Fibroblast of upper back skin (primary cell): ENCODE measurements at places on chromosomes 1 and 21.

GRCh38 chr1:9047019-9047418, 20.8 kb upstream of the SLC2A7 start:
- no peak for DNase-seq

GRCh38 chr1:76713535-76713934, 153.7 kb upstream of the ST6GALNAC5 start:
- DNase-seq, result no peak

DNA sequence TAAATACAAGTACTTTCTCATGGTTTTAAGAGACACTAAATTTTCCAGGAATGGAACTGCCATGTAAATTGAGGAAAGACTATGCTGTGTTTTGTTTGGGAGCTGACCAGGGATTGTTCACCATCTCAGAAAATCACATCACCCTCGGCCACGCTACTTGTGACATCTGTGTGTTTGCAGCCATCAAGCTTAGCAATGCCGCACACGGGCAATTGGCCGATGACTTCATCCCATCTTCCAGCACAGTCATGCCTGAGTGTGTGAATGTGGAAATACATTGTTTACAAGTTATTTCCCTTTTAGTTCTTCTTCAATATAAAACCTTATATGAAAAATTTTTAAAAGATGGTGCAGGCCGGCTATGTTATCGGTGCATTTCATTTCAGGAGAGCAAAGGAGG, 121.6 kb downstream of the GLIS1 start:
- DNase-seq, result no peak

DNA sequence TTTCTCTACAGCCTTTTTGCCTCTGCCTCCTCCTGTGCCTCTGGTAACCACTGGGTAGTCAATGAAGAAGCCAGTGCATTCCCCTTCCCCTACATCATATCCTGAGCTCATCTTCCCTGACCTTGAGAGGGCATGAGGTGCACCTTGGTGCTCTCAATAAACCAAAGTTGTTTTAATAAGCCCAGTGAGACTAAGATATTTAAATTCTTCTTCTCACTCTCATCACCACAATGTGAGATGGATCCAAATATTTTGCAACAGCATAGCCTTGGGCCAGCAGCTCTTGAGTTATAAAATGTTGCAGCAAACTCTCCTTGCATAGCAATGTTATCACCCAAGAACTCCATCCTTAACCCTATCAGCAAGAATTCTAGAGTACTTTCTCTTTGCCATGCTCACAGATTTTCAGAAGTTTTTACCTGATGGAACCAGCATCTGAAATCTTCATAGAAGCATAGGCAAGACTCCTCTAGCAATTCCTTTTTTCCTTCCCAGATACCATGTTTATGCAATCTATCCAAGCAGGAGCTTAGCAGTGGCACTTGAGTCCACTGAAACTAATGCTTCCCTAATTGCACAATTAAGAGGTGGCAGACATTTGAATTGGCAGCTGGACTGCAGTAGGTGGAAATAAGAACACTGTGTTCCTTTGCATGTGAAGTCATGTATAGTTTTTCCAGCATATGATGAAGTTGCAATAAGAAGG, 36.8 kb downstream of the CDC7 start:
- peak; percentile 81 for DNase-seq

GRCh38 chr21:34997294-34997693, 51.8 kb downstream of the RUNX1 start:
- DNase-seq, result no peak

GRCh38 chr21:43315244-43316137, 111.4 kb downstream of the SIK1 start:
- DNase-seq, result no peak

GRCh38 chr1:231930257-231930947, 303.8 kb downstream of the DISC1 start:
- no peak for DNase-seq

GRCh38 chr1:116334015-116334547, 39.0 kb upstream of the ATP1A1 start:
- DNase-seq, result peak; percentile 29

DNA sequence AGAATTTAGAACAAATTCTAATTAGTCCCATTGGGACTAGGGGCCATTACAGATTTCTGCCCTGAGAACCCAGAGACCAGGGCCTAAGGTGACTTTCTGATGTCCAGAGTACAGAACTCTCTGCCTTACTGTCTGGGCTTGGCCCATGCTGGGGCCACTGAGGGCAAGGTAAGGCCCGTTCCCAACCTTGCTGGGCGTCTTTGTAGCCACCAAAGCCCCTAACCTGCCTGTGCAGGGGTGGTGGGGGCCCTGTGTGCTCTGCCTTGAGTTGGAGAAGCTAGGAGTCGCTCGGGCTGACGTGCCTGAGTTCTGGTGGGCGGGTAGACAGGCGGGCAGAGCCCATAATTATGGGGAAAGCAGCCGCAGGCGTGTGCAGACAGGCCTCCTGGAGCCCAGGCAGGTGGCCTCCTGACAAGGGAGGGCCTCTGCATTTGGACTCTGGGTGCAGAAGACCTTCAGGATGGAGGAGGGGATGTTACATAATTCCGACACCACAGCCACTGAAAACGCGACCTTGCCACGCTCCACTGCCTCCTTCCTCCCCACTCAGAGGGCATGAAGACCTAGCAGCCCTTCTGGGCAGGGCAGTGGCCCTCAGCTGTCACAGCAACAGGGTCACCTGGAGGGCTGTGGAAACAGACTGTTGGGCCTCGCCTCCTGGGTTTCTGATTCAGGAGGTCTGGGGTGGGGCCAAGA, 239.9 kb upstream of the TMEM51 start:
- no peak for DNase-seq

DNA sequence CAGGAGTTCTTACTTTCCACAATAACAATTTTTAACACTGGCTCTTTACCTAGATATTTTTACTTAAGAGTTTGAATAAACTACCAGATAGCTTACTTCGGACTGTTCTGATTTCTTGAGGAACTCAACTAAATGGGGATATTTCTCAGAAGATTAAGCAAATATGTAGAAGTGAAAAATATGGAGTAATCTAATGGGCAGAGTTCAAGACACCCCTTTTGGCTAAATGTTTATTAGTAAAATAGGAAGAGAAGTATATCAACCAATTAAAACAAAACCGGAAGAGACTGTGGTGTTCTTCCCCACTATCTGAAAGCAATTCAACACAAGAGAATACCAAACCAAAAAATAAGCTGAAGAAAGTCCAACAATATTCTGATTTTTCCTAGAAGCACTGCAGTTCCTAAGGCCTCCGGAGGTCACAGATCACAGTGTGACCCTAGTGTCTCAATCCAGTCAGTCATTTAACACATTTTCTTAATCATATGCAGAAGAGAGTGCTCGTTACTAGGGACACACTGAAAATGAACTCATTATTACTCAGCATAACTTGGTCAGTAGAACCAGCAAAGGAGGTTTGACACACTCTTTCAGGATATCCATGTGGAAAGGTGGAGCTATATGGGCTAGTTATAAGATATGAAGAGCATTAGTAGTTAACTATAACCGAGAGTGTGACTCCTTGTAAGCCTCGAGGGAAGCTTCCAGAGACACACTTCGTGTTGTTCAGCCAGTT, 5.2 kb downstream of the SIPA1L2 start:
- DNase-seq, result no peak

DNA sequence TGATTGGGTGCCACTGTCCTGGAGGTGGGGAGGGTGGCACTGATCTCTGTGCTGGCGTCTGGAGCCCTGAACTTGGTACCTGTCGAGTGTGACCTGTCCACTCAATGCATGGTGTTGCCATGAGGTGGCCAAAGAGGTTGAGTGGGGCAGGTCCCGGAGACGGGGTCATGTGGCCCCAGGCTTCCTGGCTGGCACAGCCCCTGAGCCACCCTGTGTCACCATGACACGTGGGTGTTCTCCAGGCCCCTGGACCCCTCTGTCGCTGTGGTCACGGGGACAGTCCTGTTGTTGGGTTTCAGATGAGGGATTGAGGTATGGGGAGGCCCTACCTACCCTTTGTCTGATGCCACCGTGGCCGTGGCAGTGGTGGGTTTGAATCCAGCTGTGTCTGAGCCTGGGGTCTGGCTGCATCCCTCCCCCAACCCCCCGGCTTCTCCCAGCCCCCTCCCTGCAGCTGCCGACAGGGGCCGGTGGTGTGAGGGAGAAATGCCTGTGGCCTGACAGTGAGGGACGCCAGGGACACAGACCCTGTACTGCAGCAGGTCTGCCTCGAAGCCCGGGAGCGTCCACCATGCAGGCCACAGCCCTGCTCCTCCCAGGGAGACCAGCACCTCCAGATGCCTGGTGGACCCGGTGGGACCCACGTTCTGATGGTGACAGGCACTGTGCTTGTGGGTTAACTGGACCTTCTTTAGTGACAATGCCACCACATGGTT, 12.0 kb downstream of the TRPM2 start:
- no peak for DNase-seq

DNA sequence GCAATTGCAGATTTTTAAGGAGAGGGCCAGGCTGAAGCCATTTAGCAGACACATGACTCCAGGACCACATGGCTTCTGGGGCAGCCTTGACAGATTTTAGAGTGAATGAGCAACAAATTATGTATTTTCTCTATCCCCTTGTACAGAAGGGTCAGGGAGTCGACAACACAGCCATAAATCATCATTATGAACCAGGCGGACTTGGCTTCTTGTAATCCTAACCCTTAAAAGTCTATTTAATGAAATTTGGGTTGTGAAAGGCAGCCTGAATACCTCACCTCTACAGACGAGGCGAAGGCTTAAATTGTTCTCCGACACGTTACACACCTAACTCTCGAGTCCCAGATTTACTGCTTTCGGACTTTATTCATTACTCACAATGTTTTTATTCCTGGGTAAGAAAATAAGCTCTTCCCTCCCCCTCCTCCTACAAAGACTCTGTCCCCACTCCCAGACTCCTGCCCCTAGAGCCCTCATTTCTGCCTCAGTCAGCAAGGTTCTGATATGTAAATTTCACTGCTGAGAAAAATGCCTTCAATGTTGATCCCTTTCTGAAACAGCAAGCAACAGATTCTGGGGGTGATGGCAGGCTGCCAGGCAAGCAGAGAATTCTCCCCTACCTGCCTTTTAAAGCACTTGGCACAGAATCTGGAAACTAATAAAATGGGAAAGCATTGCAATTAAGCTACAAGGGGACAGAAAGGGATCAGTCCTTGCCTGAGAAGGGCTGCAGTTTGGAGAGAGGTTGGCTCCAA, 51.6 kb downstream of the PLPP3 start:
- no peak for DNase-seq

DNA sequence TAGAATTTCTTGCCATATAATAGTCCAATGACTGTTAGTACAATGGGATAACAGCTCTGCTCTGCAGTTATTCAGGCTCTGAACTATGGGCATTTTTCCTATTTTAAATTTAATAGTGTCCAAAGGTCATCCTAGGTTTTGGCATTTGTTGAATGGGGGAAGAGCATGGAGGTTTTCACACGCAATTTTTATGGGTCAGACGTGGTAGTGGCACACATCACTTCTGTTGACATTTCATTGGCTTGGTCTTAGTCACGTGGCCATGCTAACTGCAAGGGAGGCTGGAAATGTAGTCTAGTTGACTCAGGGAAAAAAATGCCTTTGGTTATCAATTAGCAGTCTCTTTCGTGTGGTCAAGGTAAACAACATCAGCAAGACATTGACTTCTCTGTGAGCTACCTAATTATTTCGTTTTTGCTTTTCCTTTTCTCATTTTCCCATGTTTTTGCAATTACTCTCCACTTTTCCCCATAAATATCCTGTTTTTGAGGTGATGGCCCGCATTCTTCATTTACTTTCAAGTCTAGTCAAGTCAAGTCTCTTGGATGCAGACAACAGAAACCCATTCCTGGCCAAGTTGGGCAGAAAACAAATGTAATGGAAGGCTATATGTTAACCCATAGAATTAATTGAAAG, 82.8 kb downstream of the DYRK1A start:
- no peak for DNase-seq

DNA sequence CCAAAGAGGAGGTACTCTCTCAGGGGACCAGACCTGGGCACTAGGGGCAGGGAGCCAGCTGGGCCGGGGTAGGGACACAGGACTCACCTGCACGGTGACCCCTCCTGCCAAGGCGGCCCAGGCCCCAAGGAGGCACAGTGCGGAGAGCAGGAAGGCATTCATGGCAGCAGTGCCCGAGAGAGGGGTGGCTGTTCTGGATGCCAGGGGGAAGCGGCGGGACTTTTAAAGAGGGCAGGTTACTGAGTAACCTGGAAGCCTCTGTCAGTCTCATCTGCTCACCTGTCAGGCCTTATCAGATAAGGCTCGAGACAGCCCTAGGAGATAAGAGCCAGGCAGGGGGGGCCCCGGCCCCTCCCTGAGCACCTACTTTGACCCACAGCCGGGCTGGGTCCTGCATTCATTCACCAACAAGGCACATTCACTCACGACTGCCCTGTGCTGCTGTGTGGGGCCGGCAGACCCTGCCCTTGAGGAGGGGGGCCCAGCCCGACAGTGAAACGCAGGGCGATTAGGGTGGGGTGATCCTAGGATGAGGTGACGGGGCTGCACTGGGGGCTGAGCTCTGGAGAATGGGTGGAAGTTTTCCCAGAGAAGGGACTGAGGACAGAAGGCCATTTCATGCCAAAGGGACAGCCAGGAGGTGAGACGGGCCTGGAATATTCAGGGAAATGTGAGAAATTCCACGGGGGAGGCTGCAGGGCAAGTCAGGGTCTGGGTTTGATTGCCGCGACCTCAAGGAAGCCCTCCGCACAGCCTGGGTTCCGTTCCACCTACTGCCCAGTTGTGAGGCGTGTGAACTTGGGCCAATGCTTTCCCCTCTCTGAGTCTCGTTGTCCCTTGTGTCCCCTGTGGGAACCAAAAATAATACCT, at the start of gene GUCA2A:
Gene GUCA2A, minus strand, starts transcription at position 195 of the 870 bp plus-strand sequence. Its CDS starts 33 bp downstream, at position 162.
- no peak for DNase-seq

DNA sequence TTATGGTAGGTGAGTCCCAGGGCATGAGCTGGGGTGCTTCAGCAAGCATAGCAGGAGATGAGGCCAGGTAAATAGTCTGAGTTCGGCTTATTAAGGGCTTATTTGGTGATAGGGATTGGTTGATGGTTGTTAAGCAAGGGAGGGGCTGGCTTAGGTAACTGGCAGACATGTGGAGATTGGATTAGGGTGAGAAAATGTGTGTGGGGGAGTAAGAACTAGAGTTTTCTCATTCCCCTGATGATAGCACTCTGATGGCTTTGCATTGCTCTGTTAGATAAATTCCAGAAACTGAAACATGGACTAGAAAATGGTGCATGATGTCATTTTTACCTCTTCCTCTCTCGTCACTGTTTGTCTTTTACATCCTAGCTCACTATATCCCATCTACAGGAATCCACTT, 53.6 kb downstream of the FGGY start:
- no peak for DNase-seq

DNA sequence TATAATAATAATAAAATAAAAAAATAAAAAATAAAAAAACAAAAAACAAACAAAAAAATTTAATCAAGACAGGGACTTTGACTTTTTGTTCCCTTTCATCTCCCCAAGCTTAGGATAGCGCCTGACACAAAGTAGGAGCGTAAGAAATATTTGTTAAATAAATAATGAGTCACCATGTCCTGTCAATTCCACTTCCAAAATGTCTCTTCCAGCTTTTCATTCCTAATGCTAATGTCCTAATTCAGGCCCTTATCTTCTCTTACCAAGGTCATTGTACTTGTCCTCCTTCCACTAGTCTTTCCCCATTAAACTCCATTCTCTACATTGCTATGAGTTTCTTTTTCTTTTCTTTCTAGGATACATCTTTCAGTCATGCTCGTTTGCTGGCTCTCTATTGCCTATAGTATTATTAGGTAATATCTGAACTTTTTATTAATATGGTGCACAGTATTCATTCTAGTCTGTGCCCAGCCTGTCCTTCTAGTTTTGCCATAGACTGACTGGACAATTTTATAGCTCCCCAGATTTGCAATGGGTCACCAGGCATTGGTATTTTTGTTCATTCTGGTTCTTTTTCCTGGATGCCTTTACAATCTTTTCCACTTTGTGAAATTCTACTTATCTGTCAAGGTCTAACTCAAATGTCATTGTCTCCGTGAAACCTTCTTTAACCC, 11.4 kb downstream of the NEXN start:
- no peak for DNase-seq
